ENCODE measurements at places on chromosomes 13 and 19.

GRCh38 chr13:59490651-59491050 lies 673.1 kb downstream of the DIAPH3 start:
- DNase-seq: no peak

GRCh38 chr19:32322541-32322940 lies 22.9 kb upstream of the ZNF507 start:
- no peak for DNase-seq

GRCh38 chr19:2016041-2016807 lies 710 bp upstream of the BTBD2 start:
- no peak for DNase-seq

DNA sequence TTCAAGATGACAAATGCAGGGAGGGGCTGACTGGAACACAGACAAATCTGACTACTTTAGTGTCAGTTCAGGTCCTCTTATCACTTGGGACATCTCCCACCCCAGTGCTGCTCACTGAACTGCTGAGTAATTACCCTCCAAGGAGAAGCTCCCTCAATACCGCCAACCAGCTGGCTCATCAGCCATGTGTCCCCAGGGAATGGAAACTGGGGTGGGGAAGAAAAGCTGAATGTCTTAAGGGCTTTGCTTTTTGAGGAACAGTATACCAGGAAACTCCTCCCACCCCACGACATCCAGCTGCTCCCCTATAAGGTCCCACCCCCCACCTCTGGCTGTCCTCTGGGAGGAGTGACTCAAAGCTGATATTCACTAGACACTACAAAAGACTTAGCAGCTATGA lies 2.0 kb downstream of the ZNF823 start:
- no peak for DNase-seq

- no peak for DNase-seq
Measured at GRCh38 chr19:4183967-4184717, 1.7 kb downstream of the ANKRD24 start.

DNA sequence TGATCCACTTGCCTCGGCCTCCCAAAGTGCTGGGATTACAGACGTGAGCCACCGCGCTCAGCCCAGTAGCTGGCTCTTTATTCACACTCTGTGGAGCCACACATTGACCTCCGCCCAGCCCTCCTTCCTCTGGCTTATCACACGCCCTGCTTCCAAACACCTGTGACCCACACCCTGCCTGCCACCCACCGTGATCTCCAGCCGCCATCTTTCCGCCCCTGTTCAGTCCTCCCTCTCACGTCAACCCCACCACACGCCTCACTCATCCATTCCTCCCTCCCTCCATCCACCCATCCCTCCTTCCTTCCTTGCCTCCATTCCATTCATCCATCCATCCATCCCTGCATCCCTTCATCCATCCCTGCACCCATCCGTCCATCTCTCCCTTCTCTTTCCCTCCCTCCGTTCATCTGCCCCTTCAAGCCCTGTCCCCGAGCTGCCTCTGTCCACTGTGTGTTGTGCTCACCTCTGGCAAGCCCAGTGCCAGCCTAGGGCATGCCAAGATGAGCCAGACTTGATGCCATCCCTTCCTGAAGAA lies 17.6 kb downstream of the ZNF296 start:
- no peak for DNase-seq

Data from kidney epithelial cell (primary cell).